ENCODE measurements at places on chromosomes 3 and 15.

GRCh38 chr3:29718661-29719065, 437.8 kb downstream of the RBMS3 start:
- no peak for DNase-seq

- no peak for DNase-seq
Observed at GRCh38 chr15:60720493-60721256, 241.7 kb upstream of the ICE2 start.

DNA sequence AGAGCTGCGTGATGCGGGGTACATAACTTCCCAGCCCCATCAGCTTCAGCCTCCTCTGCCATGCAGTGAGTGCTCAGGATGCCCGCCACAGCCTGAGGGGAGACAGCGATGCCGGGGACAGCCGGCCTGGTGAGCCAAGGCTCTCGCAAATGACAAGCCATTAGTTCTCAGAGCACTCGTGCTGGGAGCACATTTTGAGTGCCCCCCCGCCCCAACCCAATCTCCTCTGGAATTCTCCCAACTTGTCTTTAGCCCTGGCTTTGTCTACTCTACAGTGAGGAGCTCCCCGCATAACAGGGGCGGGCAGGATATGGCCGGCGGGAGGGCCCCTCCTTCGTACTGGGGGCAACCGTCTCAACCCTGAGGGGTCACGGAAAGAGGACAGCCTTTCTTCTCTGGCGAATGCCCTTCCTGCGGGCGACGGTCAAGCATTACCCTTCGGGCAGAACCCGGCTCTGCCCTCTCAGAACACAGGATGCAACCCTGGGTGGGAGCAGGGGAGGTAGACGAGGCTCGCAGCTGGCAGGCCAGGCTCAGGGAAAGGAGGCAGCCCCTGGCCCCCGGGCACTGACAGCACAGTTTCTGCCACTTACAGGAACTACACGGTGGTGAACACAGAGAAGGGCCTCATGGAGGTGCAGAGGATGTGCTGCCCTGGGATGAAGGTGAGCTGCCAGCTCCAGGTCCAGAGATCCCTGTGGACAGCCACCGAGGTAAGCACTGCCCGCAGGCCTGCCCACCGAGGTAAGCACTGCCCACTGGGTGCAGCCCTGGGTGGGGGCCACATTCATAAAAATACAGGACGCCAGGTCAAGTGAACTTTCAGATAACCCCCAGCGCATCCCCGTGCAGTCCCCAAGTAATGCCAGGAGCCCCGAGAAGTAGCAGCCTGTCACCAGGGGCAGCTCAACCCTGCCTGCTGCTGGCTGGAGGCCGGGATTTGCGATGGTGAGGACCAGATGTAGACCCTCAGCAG, 141.7 kb downstream of the LRRK1 start:
- DNase-seq, result no peak

GRCh38 chr3:98359993-98360675, 6.5 kb downstream of the OR5K4 start:
- no peak for DNase-seq

DNA sequence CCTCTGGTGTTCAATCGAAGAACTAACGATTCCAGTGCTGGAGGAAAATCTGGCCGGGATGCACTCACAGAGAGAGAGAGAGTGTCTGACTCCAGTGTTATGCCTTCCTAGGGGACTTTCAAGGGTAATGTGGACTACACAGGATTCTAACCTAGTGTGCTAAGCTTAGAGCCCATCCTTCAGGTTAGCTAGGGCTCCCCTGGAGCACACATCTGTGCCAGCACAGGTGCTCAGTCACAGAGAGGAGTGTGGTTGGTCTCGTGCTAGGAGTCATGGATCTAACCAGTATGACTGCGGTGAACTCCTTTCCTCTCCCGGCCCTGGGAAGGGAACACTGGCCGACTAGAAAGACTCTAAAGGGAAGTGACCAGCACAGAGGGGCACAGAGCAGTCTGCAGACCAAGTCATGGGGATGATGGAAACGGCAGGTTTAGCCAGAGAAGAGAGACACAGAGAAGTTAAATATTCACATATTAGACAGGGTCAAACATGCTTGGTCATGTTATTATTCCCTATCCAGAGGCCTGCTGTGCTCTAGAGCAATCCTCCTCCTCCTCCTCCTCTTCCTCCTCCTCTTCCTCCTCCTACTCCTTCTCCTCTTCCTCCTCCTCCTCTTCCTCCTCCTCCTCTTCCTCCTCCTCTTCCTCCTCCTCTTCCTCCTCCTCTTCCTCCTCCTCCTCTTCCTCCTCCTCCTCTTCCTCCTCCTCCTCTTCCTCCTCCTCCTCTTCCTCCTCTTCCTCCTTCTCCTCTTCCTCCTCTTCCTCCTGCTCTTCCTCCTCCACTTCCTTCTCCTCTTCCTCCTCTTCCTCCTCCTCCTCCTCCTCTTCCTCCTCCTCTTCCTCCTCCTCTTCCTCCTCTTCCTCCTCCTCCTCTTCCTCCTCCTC, 280.3 kb downstream of the XXYLT1 start:
- DNase-seq, result no peak

GRCh38 chr15:36626984-36627383, 47.6 kb downstream of the CDIN1 start:
- no peak for DNase-seq

DNA sequence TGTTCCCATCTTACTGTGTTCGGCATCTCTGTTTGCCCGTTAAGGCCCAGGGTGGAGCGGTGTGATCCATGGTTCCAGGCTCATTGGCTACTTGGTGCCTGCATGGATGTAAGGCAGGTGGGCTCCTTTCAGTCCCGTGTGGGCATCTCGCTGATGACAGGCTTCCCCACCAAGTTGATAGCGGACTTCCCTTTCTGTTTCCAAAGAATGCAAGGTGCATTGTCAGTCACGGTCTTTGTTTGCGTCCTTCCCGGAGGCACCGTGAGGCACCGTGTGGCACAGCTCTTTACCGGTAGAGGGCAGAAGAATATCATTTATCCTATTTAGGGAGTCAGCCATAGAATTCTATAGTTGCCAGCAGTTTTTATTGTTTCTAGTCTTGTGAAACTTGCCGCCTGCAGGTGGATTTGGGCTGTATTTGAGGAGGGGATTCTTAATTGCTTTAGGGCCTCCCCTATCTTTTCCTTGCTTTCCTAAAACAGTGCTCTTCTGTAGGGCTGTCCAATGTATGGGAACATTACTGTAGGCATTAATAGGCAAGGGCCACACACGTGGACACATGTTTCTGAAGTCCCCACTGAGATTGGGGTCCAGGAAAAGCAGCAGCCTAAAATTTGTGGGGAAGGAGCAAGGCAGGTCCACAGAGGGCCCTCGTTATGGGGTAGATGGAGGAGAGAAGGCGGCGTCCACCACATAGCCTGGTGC, 244.1 kb downstream of the SLCO3A1 start:
- DNase-seq, result peak; percentile 25
